Thoracic aorta (tissue), 2 donors: ENCODE measurements at places on chromosomes 7 and 10. TPM values are rescaled to one million over a fixed set of nuclear protein-coding genes. Genes with fewer than 3 reads are reported as not detected.

- no peak for DNase-seq
These were observed 68.0 kb upstream of the MTPN start for GRCh38 chr7:136045181-136045580.

DNA sequence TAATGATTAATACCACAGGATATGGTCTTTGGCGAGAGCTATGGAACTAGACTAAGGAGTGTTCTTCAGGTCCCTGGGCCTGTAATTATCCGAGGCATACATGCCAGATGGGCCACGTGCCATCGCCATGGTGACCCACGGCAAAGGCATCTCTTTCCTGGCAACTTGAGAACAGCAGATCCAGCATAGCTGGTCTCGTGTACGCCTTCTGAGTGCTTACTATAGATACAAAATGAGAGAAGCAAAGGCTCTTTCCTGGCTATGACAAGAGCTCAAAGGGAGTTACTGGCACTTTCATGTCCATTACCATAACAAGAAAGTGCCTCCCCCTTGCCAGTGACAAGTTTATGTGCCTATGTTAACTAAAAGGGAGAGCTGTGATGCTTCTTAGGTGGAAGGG lies 26.0 kb upstream of the GLI3 start:
- DNase-seq: peak; percentile 70

- no peak for DNase-seq
These were observed 134.6 kb upstream of the FGFR2 start for GRCh38 chr10:121732656-121733445.

GRCh38 chr10:91856637-91857036 lies 52.6 kb downstream of the FGFBP3 start:
- no peak for DNase-seq

DNA sequence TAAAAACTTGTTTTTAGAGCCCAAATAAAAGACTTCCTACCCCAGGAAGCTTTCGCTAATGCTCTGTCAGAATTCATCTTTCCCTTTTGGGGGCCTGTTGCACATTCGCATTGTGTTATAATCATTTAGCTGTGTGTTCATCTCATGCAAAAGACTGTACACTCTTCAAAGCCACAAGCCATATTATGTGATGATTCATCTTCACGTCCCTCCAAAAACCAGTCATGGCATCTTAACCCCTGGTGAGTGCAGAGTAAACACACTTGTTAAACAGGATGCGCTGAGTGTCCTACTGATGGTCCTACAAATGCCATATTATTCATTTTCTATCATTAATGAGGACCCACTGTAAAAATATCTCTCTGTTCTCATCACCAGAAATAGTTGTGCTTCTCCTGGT lies 235.4 kb downstream of the KIAA1217 start:
- no peak for DNase-seq

- DNase-seq: no peak
These were observed 5.7 kb downstream of the ATG9B start for GRCh38 chr7:151018421-151019129.

DNA sequence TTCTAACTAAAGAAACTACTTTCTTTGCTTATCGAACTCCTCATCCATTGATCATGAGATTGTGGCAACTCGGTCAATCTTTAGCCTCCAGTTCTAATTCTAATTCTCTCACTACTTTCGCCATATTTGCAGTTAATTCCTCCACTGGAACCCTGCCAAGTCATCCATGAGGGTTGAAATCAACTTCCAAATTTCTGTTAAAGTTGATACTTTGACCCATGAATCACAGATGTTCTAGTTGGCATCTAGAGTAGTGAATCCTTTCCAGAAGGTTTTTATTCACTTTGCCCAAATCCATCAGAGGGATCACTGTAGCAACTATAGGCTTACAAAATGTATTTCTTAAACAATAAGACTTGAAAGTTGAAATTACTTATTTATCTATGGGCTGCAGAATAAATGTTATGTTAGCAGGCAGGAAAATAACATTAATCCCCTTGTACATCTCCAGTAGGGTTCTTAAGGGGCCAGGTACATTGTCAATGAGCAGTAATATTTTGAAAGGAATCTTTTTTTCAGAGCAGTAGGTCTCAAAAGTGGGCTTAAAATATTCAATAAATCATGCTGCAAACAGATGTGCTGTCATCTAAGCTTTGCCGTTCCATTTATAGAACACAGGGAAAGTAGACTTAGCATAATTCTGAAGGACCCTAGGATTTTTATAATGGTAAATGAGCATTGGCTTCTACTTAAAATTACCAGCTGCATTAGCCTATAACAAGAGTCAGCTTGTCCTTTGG lies 39.4 kb downstream of the CCDC71L start:
- DNase-seq: no peak

- no peak for DNase-seq
These were observed 130.3 kb upstream of the POT1 start for GRCh38 chr7:125059861-125060456.

DNA sequence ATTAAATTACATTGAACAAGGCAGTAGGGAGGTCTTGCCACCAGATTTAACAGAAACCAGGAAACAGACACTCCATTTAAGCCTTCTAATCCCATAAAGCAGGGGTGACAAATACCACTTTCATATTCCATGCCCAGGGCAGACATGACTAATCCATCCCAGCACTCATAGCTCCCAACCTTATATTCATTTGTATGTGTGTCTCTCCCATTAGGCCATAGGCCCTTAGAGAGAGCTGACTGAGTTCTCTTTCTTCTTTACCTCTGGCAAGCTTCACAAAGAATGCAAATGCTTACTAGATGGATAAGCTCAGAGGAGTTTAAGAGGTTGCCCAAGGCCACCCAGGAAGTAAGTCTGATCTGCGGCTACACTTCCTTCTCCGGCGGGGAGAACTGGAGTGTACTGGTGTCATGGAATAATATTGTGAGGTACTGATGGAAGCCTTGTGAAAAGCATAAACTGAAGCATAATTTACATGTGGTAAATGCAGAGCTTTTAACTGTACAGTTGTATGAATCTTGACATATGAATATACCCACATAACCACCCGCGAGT lies 239.7 kb upstream of the HABP2 start:
- no peak for DNase-seq

DNA sequence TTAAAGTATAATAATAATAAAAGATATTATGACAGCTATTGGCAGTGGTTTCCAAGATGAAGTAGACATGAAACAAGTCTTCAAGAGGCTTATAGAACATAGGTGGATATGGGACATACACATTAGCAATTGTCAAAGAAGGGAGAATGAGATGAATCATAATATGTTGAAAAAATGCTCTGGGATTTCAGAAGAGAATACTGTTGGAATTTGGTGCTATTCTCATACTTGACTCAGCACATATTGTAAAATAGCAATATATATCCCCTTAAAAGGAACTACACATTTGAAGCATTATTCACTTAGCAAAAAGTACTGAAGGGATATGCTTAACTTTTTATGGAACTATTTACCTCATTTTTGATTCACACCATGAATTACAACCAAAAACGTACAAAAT lies 577.2 kb upstream of the PCDH15 start:
- DNase-seq: no peak

DNA sequence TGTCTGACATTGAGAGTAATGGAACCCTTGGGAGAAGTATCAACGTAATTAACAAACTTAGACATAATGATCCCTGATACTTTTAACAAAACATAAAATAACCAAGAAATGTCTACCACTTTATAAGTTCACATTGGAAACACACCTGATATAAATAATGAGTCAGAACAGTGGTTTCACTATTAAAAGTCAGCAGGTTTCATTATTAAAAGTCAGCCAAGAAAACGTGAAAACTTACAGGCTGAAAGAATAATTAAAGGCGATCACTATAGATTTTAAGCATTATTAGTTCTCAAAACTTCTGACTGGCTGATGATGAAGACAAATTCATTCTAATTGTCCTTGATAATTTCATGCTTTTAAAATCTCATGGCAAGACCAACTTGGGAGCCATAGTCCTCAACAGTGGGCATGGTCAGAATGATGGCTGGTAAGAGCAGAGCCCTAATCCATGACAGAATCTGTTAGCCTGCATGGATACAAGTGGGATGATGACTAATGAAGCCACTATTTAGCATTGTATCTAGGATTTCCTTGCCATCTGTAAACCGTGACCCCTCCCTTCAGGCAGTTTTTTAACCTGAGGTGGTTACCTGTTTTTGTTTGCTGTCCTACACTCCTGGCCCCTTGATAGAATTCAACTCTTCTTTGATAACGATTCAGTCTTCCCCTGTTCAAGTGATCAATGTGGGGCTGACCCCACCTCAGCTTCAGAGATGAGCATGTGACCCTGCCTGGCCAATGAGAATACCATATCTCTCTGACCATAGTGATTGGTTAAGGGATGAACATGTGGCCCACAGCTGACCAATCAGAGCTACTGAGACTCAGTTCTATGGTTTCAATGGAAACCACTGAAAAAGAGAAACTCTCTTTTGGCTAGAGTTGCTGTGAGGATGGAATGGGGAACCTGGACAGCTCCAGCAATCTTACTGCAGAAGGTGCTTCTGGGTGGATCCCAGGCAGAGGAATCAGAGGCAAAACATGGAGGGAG lies 151.0 kb downstream of the PLPP4 start:
- no peak for DNase-seq

DNA sequence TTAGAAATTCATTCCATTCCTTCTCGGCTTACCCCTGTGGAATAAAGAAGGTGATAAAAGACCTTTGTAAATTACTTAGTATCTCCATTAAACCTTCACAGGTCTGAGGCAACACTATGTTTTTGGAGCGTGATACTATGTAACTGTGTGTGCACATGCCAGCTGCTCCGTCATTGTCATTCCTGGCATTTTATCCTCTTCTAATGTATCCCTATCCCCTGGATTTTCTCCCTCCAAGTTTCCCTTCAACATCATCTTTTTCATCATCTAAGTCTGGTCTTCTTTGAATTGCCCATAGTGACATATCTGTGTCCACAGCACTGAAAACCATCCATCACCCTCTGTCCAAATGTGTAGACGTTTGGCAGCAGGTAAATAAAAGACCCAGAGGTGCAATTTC lies 125.7 kb downstream of the TEX36 start:
- no peak for DNase-seq

GRCh38 chr7:147193476-147193875 lies 1076.9 kb downstream of the CNTNAP2 start:
- no peak for DNase-seq

DNA sequence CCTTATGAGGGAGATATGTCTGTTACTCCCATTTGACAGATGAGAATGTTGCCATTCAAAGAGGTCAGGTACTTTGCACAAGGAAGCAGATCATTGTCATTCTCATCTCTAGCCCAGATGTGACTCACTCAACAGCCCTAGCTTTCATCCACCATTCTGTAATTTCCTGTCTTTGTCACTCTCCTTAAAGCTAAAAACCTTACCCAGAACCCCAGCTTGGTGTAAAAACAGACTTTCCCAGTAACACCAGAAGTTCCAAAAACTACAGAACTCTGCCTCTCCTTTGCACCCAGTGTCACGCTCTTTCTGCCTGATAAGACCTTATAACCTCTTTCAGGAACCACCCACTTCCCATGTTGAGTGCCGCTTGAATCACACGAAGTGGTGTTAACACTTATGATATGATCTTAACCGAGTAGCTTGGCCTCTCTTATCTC lies 89.1 kb upstream of the SP4 start:
- DNase-seq: no peak

DNA sequence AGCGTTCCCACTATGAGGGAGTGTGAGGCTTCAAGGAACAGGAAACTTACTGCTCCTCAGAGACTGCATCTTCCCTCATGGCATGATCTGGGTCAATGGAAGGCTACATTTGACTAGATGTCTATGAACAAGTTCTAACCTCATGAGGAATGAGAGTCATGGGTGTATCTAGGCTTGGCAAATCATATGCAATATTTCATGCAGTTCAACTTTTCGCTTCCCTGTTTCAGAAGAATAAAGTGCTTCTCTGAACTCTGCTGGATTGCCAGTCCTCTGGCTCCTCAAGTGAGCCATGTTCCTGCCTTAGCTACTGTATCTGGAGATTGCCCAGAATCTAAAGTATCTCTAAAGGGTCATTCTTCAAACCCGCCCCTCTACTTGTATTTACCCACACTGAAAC lies 54.3 kb upstream of the SEMA3A start:
- DNase-seq: no peak

DNA sequence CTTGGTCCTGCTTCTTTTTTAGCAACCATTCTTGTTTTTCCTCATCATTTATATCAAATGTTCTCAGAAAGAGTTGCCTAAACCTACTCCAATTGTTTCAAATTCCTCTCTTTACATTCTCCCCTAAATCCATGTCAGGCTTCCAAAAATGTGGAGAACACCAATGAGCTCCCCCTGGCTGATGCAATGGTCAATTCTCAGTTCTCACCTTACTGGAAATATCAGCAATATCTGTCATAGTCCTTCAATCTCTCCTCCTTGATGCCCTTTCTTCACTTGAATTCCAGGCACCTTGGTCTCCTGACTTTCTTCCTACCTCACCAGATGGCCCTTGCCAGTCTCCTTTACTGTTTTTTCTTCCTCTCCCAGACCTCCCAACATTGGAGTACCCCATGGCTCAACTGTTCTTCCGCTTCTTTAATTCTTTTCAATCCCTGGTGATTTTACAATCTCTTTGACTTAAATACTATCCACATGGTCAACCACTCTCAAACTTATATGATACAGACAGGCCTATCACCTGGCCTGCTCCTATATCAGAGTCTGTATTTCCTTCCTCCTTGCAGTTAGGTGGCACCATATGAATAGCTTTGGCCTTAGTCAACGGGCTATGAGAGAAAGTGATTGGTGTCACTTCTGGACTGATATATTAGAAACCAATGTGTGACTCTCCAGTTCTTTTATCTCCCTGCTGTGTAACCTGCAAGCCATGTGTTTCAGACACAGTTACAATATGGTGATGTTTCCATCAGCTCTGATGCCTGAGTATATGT lies 47.4 kb upstream of the CAV2 start:
- DNase-seq: no peak

GRCh38 chr7:8254667-8255066 lies 7.3 kb downstream of the ICA1 start:
- DNase-seq: no peak

DNA sequence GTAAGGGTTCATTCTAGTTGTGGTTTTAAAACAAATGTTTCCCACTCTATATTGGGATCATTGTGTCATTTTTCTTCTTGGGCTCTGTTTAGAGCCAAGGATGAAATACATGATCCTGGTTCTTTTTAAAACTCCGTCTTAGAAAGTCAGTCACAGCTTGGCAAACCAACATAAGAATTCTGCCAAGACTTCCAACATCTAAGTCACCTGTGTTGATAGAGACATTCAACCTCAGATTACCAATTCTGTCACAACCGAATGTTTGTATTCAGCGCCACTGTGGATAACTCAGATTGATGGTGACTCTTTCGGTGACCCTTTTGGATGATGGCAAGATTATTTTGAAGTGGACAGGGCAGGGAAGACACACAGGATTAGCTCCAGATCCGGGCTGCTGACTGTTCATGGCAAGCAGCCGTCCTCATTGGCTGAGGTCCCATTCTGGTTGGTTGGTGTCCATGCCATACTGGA lies 255.4 kb downstream of the ARHGAP21 start:
- no peak for DNase-seq

Gene HOXA3
- total RNA-seq: 29.3 TPM

Gene HOXA2
- total RNA-seq: 3.4 TPM

Gene NME8
- total RNA-seq: not detected

Gene FIS1
- 135 TPM for total RNA-seq

Gene NAT16
- not detected for total RNA-seq
